IPS DF 6.9 (cell line): ENCODE measurements at places on chromosomes 5 and 9.

DNA sequence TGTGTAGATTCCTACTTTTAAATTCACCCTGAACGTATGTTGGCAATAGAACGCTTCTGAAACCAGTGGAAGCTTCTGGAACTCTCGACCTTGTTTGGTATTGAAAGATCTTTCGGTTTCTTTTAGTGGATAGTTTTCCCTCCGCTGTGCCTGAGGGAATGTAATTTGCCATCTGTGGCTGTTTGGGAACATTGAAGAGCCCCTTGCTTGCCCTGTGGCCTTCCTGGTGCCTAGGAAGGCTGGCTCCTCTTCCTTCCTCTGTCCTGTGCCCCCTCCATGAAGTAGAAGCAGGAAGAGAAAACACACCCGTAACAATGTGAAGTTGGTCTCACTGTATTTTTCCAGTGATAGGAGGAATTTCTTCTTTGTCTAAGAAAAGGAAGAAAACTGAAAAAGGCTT, 274.3 kb downstream of the AOPEP start:
- no peaks in the 10 kb centered on the region for H3K36me3 ChIP-seq
- no peak overlapping the region for H3K27ac ChIP-seq
- H3K4me3 ChIP-seq, result no peak overlapping the region
- no peaks in the 10 kb centered on the region for H3K4me1 ChIP-seq
- H3K27me3 ChIP-seq, result peaks cover 2% of the 10 kb centered on the region; the same call in 1 of the 2 replicates
- DNase-seq, result no peak

DNA sequence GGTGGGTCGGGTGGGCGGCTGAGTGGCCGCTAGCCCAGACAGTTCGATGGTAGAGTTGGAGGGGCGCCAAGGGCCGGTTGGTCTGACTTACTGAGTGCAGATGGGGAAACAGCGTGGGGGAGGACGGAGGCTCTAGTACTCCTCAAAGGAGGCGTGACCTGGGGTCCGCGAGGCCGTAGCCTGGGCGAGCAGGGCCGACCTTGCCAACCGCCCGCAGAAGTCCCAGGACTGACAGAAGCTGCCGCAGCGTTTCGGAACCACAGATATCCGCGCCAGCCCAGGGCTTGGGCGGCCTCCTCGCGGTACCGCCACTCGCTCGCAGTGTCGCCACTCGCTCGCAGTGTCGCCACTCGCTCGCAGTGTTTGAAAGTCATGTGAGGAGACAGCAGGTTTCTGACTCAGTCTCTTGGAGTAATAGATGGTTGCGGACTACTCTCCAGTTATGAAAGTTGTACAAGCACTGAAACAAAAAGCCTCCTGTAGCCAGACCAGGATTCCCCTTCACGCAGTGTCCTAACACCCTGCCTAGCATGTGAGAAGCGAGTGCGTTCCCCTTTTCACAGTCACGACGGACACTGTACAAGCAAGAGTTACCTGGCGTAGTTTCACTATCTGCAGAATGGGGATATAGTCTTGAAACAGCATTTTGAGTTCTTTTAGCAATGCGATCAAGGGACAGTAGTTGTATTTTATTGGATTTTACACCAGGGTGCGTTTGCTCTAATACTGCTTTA, 674 bp downstream of the TMEM38B start:
- peaks cover 2% of the 10 kb centered on the region; the same call in 1 of the 2 replicates for H3K4me1 ChIP-seq
- no peak overlapping the region for H3K27ac ChIP-seq
- H3K36me3 ChIP-seq, result no peaks in the 10 kb centered on the region
- H3K27me3 ChIP-seq, result peaks cover 10% of the 10 kb centered on the region; the same call in 1 of the 2 replicates
- DNase-seq, result no peak

- H3K4me1 ChIP-seq, result no peaks in the 10 kb centered on the region
- H3K27ac ChIP-seq, result no peak overlapping the region
- no peak overlapping the region for H3K4me3 ChIP-seq
- DNase-seq, result no peak
- no peaks in the 10 kb centered on the region for H3K27me3 ChIP-seq
- peaks cover 3% of the 10 kb centered on the region; the same call in 1 of the 2 replicates for H3K36me3 ChIP-seq
These were observed 10.4 kb downstream of the LRRC14B start for GRCh38 chr5:201672-202071.

DNA sequence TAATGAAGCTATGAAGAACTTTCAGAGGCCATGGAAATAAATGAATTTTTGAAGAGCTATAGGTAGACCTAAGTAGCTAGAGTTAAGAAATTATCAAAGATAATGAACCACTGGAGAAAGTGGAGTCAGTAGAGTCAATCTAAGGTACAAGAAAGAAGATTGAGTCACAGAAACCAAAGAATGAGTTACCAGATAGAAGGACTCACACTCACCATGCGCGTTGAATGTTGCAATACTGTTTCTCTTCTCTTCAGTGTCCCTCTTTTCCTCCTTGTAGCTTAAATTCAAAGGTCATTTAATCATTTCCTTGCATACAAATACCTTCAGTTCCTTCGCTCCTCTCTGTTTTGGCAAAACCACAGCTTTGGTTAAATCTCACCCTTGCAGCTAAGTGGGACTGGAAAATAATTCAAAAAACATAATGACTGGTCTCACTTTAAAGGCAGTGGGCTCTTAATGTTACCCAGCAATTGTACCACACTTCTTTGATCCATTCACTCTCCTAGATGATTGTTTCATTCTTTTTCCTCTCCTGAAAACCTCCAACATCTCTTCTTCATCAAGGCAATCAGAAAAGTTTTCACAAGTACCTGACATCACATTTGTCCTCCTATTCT, 58.3 kb downstream of the NIPBL start:
- H3K27me3 ChIP-seq, result no peaks in the 10 kb centered on the region
- H3K27ac ChIP-seq, result no peak overlapping the region
- no peak overlapping the region for H3K4me3 ChIP-seq
- H3K36me3 ChIP-seq, result no peaks in the 10 kb centered on the region

DNA sequence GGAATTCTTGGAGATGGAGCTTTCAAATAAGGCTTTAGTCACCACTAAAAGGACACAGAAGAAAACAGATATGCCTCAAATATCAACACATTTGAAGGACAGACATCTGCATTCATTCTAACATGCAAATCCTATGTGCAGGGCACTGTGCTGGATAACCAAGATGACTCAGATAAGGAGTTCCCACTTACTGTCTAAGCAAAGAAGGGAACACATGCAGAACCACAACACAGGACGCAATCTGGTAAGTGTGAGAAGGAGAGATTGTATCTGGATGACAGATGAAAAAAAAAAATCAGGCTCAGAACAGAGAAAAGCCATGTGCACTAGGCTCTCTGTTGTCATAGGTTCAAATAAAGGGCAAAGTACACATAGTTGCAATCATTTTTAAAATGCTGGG, 42.5 kb downstream of the ELAVL2 start:
- H3K4me3 ChIP-seq, result no peak overlapping the region
- no peak for DNase-seq
- no peak overlapping the region for H3K27ac ChIP-seq
- 0 out of 2 replicates have a peak, but pooled peaks cover 2% of the 10 kb centered on the region for H3K4me1 ChIP-seq
- no peaks in the 10 kb centered on the region for H3K27me3 ChIP-seq

DNA sequence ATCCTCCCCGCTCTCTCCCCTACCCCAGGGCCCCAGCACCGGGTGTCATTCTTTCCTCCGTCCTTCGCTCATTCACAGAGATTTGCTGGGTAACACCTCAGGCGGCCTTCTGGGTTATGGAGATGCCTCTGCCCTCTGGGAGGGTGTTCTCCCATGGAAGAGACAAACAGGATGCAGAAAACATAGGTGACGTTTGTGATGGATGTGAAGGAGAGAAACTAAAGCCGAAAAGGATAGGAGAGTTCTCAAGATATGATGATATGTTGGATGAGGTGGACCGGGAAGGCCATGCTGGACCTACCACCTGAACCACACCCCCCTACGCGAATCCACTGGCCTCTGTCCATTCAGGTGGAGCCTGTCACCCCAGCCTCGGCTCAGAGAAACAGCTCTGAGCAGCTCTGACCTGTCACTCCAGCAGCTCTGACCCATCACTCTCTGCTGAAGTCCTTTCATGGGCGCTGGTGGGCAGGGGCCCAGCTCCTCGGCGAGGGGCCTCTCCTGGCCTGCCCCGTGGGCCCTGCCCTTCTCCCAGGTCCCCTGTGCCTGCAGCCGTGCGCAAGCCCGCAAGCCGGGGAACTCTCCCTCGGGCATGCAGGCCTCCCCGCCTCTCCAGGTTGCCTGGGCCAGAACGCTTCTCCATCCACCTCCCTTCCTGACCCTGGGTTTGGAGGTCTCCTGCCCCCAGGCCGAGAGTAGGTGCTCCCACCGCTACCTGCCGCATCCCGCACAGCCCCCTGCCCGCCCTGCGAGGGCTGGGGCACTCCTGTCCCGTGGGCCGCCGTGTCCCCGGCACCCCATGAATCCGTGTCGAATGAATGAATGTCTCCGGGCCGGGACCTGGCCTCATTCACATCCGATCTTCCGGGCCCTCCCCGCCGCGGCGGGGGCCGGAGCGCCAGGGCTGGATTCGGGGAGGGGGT, 717 bp upstream of the NCS1 start:
- no peaks in the 10 kb centered on the region for H3K36me3 ChIP-seq
- H3K4me3 ChIP-seq, result peak overlapping the region; percentile 65; the same call in 1 of the 2 replicates
- H3K4me1 ChIP-seq, result 0 out of 2 replicates have a peak, but pooled peaks cover 4% of the 10 kb centered on the region
- no peaks in the 10 kb centered on the region for H3K27me3 ChIP-seq

DNA sequence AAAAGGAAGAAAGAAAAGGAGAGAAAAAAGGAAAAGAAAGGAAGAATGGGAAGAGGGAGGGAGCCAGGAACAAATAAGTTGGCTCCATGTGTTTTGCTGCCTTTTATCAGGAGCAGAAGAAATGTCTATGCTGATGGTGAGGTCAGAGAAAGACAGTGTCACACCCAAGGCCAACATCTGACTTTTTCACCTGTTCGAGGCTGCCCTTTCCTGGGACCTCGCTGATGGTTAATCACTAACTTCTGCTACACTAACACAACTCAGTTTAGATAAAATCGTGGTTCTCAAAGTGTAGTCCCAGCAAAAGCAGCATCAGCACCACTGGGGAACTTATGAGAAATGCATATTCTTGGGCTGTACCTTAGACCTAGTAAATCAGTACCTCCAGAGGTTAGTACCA, 88.2 kb upstream of the FER start:
- DNase-seq, result no peak
- H3K27ac ChIP-seq, result no peak overlapping the region
- no peak overlapping the region for H3K4me3 ChIP-seq
- no peaks in the 10 kb centered on the region for H3K4me1 ChIP-seq

DNA sequence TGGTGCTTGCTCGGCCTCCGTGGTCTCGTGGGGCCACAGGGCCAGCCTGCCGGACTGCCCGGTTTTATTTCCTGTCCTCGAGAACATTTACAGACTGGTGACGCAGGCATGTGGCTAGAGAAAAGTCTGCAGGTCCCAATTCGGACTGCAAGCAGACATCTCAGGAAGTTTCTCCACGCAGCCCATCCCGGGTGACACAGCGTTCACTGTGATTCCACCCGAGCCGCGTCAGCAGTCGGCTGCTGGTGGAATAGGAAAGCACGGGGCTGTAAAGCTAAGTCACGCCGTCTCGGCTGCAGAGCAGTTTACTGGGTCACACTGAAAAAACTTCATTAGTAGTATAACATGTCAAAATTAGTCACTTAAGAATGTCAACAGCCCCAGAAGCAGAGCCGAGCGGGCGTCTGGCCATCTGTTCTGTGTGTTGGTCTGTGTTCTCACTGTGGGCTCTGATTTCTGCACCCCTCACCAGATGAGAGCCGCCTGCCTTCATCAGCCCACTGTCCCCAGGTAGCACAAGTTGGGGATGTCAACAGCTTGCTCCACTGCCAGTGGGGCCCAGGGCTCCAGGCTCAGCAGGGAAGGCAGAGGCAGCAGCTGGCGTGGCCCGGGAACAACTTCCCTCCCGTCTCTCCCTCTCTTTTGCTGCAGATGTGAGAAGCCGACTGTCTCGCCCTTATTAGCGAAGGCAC, 363.7 kb downstream of the IRX2 start:
- no peaks in the 10 kb centered on the region for H3K27me3 ChIP-seq
- DNase-seq, result no peak
- H3K4me1 ChIP-seq, result no peaks in the 10 kb centered on the region
- no peaks in the 10 kb centered on the region for H3K36me3 ChIP-seq
- H3K4me3 ChIP-seq, result no peak overlapping the region

DNA sequence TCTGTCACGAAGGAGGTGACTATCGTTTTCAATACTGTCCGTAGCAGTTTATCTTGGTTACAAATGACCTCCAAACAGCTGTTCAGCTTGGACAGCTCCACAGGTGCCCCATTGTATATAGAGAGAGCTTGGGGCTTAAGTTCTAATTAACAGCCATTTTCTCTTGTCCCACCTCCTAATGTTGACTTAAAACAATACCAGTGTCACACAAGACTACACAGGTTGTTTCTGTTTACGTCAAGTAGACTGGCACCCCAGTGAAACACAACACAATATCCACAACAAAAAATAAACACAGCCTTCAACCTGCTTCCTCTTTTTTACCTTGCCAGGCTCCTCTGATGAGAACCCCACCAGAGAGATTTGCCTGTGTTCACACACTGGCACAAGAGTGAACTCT, 39.8 kb upstream of the TLE1 start:
- no peak overlapping the region for H3K4me3 ChIP-seq
- no peaks in the 10 kb centered on the region for H3K27me3 ChIP-seq
- H3K27ac ChIP-seq, result no peak overlapping the region
- DNase-seq, result no peak
- H3K4me1 ChIP-seq, result no peaks in the 10 kb centered on the region
- H3K36me3 ChIP-seq, result no peaks in the 10 kb centered on the region

- H3K27me3 ChIP-seq, result no peaks in the 10 kb centered on the region
- H3K27ac ChIP-seq, result no peak overlapping the region
These were observed 1.2 kb downstream of the JAK2 start for GRCh38 chr9:4986296-4986695.

- H3K27ac ChIP-seq, result no peak overlapping the region
- no peak overlapping the region for H3K4me3 ChIP-seq
- DNase-seq, result no peak
- no peaks in the 10 kb centered on the region for H3K4me1 ChIP-seq
These were observed 98.0 kb downstream of the GABBR2 start for GRCh38 chr9:98610711-98611110.

GRCh38 chr9:29297592-29297991, 1724.3 kb upstream of the C9orf72 start:
- H3K4me3 ChIP-seq, result no peak overlapping the region
- no peaks in the 10 kb centered on the region for H3K27me3 ChIP-seq
- no peaks in the 10 kb centered on the region for H3K36me3 ChIP-seq

GRCh38 chr9:37508834-37509206, 23.1 kb downstream of the POLR1E start:
- no peak overlapping the region for H3K27ac ChIP-seq
- no peak for DNase-seq
- H3K4me3 ChIP-seq, result no peak overlapping the region
- H3K27me3 ChIP-seq, result no peaks in the 10 kb centered on the region

GRCh38 chr5:1374679-1375055, 29.8 kb upstream of the CLPTM1L start:
- H3K4me1 ChIP-seq, result no peaks in the 10 kb centered on the region
- no peak overlapping the region for H3K27ac ChIP-seq
- no peak overlapping the region for H3K4me3 ChIP-seq
- H3K36me3 ChIP-seq, result no peaks in the 10 kb centered on the region
